Karpas-422 (cell line): ENCODE measurements at places on chromosomes 6 and 20.

DNA sequence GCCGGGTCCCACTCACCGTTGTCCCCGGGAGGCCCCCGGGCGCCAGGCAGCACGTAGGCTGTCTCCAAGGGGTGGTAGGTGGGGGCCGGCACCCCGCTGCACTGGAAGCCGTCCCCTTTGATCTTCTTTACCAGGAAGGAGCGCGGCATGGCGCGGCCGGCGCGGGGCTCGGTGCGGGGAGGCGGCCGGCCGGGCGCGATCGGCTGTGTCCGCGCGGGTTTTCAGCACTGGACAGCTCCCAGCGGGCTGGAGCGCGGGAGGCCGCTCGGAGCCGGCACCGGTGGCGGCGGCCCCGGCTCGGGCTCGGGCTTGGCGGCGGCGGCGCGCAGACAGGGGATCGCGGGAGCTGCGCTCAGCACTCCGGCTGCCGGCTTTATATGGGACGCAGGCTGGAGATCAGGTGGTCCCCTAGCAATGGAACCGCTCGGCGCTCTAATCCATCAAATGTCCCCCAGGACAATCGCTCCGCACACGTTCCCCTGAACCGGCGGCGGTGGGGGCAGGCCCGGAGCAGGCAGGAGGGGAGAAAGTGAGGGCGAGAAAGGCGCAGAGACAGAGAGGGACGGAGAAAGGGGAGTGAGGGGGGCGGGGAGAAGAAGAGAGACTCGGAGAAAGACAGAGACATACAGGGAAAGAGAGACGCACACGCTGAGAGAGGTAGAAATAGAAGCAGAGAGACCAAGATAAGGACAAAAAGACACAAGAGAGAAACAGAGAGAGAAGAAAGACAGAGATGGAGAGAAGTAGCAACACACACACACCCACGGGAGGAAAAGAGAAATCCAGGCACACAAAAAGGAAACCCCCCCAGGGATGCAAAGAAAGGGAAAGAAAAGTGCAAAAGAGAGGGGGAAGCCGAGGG is at the start of gene SCRT2:
Gene SCRT2 (minus strand): TSS at position 350 of the 862 bp plus-strand sequence. CDS start 201 bp downstream, at position 149.
- no peak within 1 kb of the TSS for H3K4me3 ChIP-seq
- H3K36me3 ChIP-seq, result no peaks in the 10 kb centered on the region
- no peaks in the 10 kb centered on the region for H3K27me3 ChIP-seq
- H3K27ac ChIP-seq, result no peak within 1 kb of the TSS

GRCh38 chr20:47334022-47334551 is 22.4 kb downstream of the ZMYND8 start:
- H3K27me3 ChIP-seq, result no peaks in the 10 kb centered on the region
- H3K4me3 ChIP-seq, result no peak overlapping the region
- no peak overlapping the region for H3K27ac ChIP-seq
- peaks cover 55% of the 10 kb centered on the region; the same call in 1 of the 2 replicates for H3K36me3 ChIP-seq
- H3K4me1 ChIP-seq, result peaks cover 30% of the 10 kb centered on the region
- DNase-seq, result no peak

DNA sequence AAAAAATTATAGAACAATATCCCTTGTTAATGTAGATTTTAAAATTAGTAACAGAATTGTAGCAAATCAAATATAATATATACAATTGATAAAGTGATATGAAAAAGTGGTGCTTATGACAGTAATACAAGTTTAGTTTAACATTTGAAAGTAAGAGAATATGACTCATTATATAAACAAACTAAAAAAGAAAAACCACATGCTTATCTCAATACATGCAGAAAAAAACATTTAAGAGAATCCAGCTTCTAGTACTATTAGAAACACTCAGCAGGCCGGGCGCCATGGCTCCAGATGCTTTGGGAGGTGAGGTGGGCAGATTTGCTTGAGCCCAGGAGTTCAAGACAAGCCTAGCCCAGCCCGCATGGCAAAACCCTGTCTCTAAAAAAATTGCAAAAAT is 60.7 kb upstream of the LAMA2 start:
- no peak overlapping the region for H3K27ac ChIP-seq
- no peaks in the 10 kb centered on the region for H3K36me3 ChIP-seq
- H3K27me3 ChIP-seq, result no peaks in the 10 kb centered on the region

DNA sequence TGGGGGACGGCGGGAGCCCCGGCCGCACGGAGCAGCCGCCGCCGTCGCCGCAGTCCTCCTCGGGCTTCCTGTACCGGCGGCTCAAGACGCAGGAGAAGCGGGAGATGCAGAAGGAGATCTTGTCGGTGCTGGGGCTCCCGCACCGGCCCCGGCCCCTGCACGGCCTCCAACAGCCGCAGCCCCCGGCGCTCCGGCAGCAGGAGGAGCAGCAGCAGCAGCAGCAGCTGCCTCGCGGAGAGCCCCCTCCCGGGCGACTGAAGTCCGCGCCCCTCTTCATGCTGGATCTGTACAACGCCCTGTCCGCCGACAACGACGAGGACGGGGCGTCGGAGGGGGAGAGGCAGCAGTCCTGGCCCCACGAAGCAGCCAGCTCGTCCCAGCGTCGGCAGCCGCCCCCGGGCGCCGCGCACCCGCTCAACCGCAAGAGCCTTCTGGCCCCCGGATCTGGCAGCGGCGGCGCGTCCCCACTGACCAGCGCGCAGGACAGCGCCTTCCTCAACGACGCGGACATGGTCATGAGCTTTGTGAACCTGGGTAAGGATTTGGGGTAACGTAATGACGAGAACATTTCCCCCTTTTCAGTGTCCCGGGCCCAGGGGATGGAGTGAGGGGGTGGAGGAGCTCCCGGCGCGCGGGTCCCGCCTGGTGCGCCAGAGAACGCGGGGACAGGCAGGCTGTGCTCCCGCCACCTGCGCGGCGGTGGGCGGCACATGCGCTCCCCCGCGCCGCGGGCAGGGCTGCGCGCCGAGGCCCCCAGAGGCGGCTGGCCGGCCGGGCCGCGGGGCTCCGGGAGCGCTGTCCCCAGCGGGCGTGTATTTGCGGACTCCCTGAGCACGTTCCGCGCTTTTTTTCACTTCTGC is 1.4 kb downstream of the BMP6 start:
- no peak overlapping the region for H3K27ac ChIP-seq
- H3K36me3 ChIP-seq, result no peaks in the 10 kb centered on the region
- no peak overlapping the region for H3K4me3 ChIP-seq
- no peaks in the 10 kb centered on the region for H3K27me3 ChIP-seq
- H3K4me1 ChIP-seq, result peaks cover 12% of the 10 kb centered on the region

DNA sequence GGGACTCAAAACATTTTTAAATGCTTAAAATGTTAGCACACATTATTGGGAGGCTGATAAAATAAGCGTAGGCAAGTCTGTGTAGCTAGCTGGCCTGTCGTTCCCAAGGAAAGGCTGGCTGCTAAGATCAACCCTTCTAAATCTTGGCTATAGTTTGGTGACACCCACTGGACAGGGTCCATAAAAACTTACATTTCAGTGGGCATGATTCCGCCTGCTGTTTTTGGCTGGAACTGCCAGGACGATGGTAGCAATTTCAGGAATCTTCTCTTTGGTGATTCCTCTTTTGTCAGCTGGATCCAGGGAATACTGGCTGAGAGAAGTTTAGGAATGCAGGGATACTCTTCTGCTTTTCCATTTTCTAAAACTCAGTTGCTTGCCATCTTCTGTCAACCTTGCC is 162.2 kb downstream of the NKAIN2 start:
- no peaks in the 10 kb centered on the region for H3K36me3 ChIP-seq
- H3K4me3 ChIP-seq, result no peak overlapping the region
- no peaks in the 10 kb centered on the region for H3K27me3 ChIP-seq
